ENCODE measurements at places on chromosomes 3 and 15.

DNA sequence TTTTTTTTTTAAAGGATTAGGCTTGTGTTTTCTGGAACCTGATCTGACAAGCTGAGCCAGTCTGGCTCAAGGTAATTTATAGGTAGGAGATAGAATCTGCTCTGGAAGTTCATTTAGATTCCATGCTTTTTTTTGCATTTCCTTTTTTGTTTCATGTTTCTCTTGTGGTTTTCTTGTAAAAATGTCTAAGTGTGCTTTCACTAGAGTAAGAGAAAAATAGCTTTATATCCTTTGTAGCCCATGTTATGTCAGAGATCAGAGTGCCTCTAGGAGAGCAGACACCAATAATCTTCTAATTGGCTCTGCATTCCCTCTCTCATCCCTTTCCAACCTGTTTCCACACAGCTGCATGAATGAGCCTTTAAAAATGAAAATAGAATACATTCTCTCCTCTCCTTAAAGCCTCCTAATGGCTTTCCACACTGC lies 389.8 kb upstream of the KCNMB2 start:
- no peak for DNase-seq

GRCh38 chr3:182855076-182855475 lies 61.8 kb downstream of the ATP11B start:
- no peak for DNase-seq

- DNase-seq, result no peak
These were observed 95.5 kb upstream of the SETMAR start for GRCh38 chr3:4207672-4208071.

- DNase-seq, result peak; percentile 29
These were observed 1.2 kb downstream of the MEX3B start for GRCh38 chr15:82044373-82045178.

DNA sequence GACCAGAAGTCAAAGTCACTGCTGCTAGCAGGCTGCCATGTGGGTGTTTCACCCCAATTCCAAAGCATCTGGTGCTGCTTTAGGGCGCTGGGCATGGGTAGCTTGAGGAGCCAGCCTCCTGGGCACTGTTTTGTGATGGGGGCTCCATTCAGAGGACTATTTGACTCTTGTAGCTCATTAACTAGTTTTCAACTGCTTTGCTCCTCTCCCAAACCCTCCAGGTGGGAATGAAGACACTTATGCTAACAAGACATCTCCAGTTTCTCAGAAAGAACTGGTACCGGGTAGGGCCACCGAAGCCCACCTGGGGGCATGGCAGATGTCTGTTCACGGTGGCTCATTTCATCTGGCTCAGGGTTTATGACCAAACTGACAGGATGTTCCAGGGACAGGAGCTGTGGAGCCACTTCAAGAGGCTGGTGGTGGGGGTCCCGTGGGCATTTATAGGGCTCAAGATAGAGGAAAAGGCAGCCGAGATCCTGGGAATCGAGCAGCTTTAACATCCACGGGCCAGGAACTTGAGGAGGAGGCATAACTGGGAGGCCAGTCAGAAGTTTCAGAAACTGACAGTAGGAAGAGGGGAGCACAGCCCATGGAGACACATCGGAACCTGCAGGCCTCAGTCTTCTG lies 17.7 kb downstream of the AMOTL2 start:
- no peak for DNase-seq
